ENCODE measurements at places on chromosomes 4 and X.

DNA sequence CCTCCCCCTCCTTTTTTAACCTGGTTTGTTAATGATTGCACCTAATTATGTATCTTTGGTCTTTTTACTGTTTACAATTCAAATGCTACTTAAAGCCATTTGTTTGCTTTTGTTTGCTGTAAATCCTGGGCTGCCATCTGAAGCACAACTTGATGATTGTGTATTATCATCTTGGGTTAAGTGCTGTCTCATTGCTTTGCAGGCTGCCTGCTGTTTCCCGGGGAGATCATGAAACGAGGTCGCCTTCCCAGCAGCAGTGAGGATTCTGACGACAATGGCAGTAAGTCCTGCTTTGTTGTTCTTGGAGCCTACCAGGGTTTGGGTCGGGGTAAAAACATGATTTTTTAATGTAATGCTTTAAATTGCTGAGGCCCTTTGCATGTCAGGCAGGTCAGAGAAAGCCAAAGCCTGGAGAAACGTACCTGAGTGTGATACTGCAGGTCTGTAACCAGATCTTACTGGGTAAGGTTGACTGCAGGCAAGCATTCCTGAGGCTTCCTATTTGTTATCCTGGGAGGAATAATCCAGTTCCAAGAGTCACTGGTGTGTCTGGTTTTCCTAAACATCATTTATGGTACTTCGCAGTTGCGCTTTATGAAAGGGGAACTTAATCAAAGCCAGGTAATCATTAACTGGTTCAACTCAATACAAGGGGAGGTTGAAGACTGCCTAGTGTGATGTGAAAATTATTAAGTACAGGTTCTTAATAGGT, 22.2 kb downstream of the JADE1 start:
- no peak for DNase-seq

- no peak for DNase-seq
Observed at GRCh38 chr4:101177154-101177553, 170.2 kb downstream of the PPP3CA start.

DNA sequence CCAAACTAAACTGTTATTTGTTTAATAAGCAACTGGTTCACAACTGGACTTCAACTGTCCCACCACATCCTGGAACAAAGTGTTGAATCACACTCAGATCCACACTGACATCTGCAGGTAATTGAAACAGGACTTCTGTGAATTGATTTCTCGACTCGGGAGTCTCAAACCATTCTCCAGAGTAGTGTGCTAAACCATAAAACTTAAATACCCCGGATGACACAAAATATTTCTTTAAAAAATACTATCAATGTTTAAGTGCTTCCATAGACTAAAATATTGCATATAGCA, 95.4 kb upstream of the PLAC1 start:
- no peak for DNase-seq

- DNase-seq: no peak
Observed at GRCh38 chrX:42219231-42219630, 295.9 kb upstream of the CASK start.

- DNase-seq: no peak
Observed at GRCh38 chr4:114694770-114695169, 96.2 kb downstream of the UGT8 start.

DNA sequence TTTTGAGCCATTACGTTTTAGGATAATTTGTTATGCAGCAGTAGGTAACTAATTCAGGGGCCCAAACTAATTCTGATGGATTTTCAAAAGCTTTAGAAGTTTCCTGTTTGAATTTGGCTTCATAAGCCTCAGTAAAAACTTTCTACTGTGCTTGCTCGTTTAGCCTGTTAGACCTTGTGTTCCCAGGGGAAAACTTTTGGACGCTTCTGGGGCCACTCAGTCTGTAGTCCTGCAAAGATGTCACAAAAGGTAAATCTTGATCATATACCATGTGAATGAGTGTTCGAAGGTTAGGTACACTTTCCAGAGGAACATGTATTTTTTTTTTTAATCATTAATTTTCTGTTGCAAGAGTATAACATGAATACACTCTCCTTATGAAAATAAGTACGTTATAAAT, 70.7 kb downstream of the SUPT20HL2 start:
- no peak for DNase-seq

DNA sequence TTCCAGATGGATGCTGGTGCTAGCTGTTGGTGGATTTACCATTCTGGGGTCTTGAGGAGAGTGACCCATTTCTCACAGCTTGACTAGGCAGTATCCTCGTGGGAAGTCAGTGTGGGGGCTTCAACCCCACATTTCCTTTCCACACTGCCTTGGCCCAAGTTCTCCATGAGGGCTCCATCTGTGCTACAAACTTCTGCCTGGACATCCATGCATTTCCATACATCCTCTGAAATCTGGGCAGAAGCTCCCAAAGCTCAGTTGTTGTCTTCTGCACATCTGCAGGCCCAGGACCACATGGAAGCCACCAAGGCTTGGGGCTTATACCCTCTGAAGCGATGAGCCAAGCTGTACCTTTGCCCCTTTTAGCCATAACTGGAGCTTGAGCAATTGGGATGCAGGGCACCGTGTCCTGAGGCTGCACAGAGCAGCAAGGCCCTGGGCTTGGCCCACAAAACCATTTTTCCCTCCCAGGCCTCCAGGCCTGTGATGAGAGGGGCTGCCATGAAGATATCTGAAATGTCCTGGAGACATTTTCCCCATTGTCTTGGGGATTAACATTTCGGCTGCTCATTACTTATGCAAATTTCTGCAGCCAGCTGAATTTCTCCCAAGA, 248.7 kb upstream of the ANKRD50 start:
- no peak for DNase-seq

DNA sequence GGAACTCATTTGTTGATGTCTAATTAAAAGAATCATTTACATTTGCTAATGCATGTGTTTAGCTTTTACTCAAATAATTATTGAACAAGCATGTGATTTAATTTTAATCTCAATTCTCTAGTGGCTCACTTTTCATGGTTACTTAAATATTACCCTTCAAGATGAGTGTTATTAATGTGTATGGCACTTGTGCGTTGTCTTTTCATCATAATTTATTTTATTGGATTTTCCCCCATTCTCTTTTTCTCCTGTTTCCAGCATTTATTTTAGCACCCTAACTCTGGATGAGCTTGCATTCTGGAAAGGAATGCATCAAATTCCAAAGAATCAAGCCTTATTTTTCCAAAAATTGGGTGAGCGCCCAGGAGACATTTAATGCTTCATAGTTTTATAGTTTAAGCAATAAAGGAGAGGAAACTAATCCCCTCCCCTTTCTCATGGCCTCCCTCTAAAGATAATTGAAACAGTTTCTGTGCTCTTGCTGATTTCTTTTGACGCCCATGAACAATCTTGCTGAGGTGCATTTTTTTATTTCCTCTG, 191.1 kb upstream of the FAT4 start:
- no peak for DNase-seq

GRCh38 chr4:145818011-145818410, 120.6 kb downstream of the ZNF827 start:
- DNase-seq: no peak

DNA sequence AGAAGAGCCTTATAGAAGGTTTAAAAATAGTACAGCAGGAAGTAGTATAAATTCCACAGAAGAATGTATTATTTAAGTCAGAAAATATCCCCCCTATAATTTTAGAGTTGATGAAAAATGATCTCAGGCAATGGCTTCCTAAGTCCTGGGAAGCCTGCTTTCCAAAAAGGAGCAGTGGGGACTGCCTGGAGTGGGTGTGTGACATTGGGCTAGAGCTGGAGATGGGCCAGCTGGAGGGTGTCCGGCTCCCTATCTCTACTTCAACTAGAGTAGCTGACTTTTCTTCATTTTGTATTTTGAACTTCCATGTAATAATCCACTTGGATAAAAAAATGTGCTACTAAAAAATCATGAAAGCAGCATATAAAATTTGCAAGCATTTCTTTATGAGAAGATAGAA, 253.9 kb downstream of the ANK2 start:
- no peak for DNase-seq

GRCh38 chr4:32417113-32417704, 1697.0 kb downstream of the PCDH7 start:
- no peak for DNase-seq

- no peak for DNase-seq
Observed at GRCh38 chr4:111502626-111503025, 642.6 kb upstream of the FAM241A start.

GRCh38 chr4:53644607-53645006, 53.3 kb upstream of the LNX1 start:
- no peak for DNase-seq

- DNase-seq: no peak
Observed at GRCh38 chrX:121000589-121000988, 15.0 kb upstream of the CT47A1 start.

- DNase-seq: no peak
Observed at GRCh38 chrX:69285401-69285877, 120.2 kb upstream of the PJA1 start.

DNA sequence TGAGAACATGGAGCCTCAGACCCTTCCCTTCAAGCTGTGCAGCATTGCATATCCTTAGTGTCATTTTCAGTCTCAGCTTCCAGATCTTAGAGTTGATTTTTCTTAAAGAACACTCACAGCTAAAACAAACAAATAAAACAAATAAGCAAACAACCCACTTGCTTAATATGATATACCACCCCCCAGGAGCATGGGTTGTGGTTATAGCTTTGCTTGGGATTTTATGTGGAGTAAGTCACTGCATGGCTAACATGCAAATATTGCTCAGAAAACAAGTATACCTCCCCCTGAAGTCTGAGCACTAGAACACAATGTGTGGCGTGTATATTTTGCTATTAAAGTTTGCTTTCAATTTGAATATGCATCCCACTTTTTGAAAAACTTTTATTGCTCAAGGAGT, 78.6 kb downstream of the MGST2 start:
- no peak for DNase-seq

DNA sequence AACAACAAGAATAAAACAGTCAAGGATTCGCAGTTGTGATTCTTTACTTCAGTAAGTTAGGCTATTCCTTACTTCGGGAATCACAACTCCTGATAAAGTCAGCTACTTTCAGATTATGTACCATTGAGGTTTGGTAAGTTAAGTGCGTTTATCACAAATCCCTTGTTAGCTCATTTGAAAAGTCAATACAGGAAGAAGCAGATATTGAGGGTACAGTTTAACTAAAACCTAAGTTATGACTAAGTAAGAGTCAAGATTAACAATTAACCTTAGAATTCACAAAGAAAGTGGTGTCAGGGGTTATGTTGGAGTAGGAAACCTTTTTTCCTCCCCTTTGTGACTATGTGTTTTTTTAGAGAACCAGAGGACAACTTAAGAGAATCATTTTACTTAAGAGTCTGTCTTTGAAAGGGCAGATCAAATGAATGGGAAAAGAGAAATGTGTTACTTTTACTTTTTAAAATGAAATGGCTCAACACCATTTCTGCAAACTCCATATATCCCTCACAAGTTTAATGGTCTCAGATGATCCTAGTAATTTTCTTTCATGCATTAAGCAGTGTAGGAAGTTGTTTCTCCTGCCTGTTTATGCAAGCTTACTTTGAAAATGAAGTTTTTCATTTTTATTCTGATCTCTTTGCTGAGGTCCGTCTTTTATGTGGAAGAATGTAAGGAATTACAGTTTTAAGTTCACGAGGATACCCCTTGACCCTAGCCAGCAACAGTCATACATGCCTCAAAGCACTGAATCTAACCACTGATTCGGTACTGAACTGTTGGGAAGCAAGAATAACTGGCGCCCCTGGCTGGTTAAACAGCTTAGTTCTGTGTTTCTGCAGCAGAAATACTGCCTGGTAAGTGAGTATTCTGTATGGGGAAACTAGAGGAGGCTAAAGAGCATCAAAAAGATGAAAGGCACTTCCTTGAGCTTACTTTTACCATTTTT, 211.7 kb downstream of the SLC4A4 start:
- no peak for DNase-seq

DNA sequence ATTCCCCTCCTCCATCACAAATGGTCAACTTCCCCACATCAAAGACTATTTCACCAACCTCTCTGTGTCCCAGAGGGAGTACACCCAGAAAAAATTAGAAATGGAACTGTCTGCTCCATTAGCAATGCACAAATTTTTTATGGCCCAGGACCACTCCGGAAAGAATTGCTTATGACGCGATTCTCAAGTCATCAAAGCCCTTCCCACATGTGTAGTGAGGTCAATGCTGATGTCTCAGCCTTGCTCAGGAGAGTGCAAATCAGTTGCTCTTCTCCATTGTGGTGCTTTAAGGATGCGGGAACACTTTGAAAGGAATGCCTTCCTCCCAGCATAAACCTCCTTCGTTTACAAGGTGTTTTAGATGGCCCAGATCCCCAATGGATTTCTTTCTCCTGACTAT, 518.3 kb downstream of the PPARGC1A start:
- DNase-seq: no peak

- no peak for DNase-seq
Observed at GRCh38 chr4:84837751-84838150, 128.7 kb downstream of the WDFY3 start.

GRCh38 chrX:20372533-20372932, 105.8 kb upstream of the RPS6KA3 start:
- no peak for DNase-seq

DNA sequence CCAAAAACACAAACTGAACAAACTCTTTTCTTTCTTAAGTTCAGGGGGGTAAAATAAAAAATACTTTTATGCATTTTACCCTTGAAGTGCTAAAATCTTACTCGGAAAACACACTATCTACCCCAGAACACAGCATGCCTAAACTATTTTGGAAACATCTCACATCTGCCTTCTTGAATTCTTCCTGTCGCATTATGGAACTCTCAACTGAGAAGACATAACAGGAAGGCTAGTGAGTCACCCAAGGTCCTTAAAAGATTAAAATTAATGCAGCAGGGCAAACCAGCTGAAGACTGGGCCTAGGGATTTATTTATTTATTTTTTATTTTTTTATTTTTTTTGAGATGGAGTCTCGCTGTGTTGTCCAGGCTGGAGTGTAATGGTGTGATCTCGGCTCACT, 208.2 kb downstream of the APBB2 start:
- DNase-seq: no peak

DNA sequence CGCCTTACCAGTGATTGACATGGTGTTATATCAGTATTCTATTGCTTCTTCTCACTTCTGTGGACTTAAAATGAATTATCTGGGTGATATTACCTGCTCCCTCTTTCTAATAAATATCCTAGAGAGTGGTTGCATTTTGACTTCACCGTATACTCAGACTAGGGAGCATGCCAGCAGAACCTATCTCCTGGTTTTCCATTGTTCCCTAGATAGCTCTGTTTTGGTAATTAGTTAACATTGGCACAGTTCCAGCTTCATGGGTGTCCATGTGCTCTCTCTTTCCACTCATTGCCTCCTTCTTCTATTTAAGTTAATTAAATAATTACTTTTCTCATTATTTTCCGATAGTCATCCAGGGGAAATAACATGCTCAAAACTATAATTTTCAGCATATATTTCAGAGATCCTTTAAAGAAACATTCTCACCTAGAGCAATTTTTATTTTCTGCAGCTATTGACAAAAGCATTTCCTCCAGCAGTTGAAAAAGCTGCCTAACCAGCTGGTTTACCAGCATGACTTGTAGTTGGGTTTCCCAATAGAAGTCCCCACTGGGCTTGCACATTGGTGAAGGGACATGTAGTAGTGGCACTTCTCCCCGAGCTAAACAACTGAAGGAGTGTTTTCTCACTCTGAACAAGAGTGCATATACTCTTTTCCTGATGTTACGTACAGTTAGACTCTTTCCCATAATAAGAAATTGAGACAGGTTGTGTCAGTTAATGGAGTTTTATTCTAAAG, 27.9 kb upstream of the PAPSS1 start:
- no peak for DNase-seq

- DNase-seq: no peak
Observed at GRCh38 chr4:63528256-63528991, 880.8 kb downstream of the TECRL start.

GRCh38 chrX:123339221-123339905, 155.3 kb downstream of the GRIA3 start:
- no peak for DNase-seq

- DNase-seq: no peak
Observed at GRCh38 chr4:53307819-53308780, 57.8 kb downstream of the SCFD2 start.
